ENCODE measurements at places on chromosomes 2 and 18. TPM values are rescaled to one million over a fixed set of nuclear protein-coding genes. Genes with fewer than 3 reads are reported as not detected.

DNA sequence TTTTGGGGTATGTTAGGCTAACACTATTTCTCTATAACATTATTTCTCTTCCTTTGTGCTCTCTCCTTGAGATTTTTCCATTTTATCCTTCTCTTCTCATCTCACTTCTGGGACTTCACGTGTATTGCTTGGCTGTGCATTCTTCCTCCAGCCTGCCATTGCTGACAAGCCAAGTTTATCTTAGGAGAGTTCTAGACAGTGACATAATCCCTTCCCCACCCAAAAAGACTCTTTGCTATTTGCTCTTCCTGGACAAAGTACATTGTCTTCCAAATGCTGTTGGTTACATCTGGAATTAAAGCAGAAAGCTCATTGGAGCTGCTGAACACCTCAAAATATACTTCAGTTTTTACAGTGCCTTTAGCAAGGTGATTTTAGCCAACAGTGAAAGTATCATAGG, 8.9 kb downstream of the TSPYL6 start:
- no peak for DNase-seq

GRCh38 chr2:23503682-23504081, 118.7 kb downstream of the KLHL29 start:
- DNase-seq, result no peak

PDE1A gene
- 16.0 TPM for polyA plus RNA-seq

IL1F10 gene
- not detected for polyA plus RNA-seq

SKA1 gene
- polyA plus RNA-seq, result 8.2 TPM

KRTCAP3 gene
- polyA plus RNA-seq, result 12.9 TPM

- DNase-seq, result no peak
Measured at GRCh38 chr2:101815739-101816391, 118.4 kb downstream of the MAP4K4 start.

GRCh38 chr18:13635046-13635445, 91.3 kb downstream of the FAM210A start:
- no peak for DNase-seq
